GM04504 (cell line): ENCODE measurements at places on chromosomes 12 and 14.

GRCh38 chr14:71478542-71478941 lies 453.7 kb upstream of the RGS6 start:
- DNase-seq = no peak

- no peak for DNase-seq
Observed at GRCh38 chr14:70919774-70920173, 12.5 kb downstream of the PCNX1 start.

- no peak for DNase-seq
Observed at GRCh38 chr12:102197789-102198188, at the start of gene PMCH. Gene PMCH, minus strand, starts transcription at chr12:102197833. Its CDS starts 63 bp downstream, at chr12:102197770.

GRCh38 chr14:55366271-55366670 lies 45.4 kb downstream of the ATG14 start:
- DNase-seq = peak; percentile 60

- DNase-seq = no peak
Observed at GRCh38 chr14:81567302-81567701, 33.6 kb upstream of the SEL1L start.
